ENCODE measurements at places on chromosomes 7 and 10. TPM values are rescaled to one million over a fixed set of nuclear protein-coding genes. Genes with fewer than 3 reads are reported as not detected.

DNA sequence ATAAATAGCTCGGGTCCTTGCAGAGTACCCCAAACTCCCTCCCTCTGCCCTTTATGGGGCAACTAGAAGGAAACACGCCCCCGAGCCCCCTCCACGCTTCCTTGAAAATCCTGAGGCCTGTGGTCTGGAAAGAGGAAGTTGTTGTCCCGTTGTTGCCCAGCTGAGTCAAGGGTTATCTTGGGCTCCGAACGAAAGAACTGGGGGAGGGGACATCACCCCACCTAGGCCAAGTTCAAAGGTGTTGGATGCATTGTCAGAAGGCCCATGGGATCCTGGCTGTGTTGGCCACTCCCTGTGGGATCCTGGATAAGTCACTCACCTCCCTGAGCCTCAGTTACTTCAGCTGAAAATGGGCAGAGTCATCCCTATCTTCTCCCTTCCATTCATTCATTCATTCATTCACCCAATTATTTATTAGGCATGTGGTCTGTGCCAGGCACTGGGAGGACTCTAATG lies at the start of gene CCL24:
TSS of gene CCL24 (minus strand) at position 26 of the 456 bp plus-strand sequence. CDS start 91 bp downstream, outside the sequence.
- no peak for DNase-seq

- no peak for DNase-seq
These were observed 261.7 kb upstream of the TCERG1L start for GRCh38 chr10:131573256-131573655.

DNA sequence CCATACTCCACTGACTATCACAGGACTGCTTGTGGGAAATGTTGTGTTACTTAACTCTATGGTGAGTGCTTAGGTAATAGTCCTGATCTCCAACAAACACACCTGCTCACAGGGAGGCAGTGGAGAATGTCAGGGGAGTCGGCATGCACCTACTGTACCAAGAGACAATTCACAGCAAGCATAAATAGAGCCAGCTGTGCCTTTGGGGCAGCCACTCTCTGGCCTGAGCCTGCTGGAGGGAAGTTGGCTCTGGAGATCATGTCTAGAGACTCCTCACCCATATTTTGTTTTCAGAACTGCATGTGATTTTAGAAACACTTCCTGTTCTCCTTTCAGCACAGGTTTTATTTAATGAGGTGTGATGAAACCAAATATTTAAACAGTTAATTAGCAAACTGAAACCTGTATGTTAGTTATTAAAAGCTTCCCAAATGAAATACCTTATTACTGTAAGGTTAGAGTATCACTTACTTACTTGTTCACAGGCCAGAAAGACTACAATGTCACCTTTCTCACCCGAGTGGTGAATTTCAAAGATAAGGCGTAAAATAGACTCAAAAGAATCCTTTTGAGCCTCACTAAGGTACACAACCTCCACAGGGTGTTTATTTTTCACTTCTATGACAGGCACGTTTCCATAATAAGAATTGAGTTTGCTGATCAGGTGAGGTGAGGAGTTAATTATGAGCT lies 21.8 kb downstream of the DHX32 start:
- no peak for DNase-seq

GRCh38 chr10:31146491-31147209 lies 115.0 kb upstream of the ZNF438 start:
- DNase-seq = peak; percentile 74

DNA sequence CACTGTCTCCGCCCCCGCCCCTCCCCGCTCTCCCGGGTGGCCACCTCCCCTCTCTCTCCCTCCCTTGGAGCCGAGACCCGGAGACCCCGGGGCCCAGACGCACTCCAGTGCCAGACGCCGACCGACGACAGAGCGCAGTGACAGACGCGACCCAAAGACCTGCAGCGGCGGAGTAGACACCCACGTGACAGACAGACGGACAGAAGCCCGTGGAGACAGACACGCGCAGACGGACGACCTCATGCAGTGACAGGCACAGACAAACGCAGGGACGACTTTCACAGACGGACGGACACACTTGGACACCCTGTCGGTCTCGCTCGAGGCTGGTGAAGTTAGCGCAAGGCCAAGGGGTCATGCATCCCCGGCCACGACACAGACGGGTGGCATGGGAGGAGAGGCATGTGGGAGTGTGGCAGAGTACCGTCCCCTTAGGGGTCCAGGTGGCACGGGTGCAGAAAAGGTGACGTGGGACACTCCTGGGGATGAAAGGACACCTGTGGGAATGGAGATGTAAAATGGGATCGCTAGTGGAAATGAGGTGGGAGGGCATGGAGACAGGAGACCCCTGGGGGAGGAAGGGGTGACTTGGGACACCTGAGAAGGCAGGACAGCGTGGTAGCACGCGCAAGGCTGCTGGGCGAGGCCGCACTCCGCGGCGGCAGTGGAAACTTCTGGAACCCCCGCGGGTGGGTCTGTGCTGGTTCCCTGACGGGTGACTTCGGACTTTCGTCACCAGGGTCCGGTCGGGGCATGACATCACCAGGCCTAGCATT lies 456 bp upstream of the ACHE start:
- DNase-seq = peak; percentile 63

- no peak for DNase-seq
These were observed 545.0 kb downstream of the NRG3 start for GRCh38 chr10:82420001-82420400.

DNA sequence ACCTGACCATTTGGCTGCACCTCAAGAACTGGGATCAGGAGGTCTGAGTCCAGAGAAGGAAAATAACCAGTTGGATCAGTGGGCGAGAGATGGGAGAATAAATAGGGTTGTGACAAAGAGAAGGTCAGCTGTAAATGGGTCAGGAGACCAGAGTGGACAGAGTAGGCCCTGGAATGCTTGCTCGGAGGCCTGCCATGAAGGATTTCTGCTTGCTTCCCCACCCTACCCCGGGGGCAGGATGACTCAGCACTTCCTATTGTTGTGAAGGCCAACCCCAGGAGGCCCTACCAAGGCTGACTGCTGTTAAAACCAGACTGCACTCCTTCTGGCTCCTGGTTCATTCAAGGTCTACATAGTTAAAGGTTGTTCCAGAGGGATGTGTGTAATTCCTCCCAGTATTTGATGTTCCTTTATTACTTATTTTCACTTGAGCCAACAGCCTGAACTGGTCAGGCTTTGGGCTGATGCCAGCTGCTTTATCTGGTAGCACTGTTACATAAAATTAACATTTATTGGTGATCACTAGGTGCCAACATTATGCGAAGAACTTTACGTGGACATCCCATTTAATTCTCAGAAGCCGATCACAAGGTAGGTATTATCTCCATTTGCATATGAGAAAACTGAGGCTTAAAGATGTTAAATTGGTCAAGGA lies 27.3 kb upstream of the IFRD1 start:
- peak; percentile 81 for DNase-seq

The RGR gene
- total RNA-seq = 1.9 TPM

The CEP55 gene
- 1.4 TPM for total RNA-seq

The LRMDA gene
- total RNA-seq = 22.3 TPM

Measured in Right ventricle myocardium inferior (tissue), 1 donor.